ENCODE measurements at places on chromosomes 4 and X.

DNA sequence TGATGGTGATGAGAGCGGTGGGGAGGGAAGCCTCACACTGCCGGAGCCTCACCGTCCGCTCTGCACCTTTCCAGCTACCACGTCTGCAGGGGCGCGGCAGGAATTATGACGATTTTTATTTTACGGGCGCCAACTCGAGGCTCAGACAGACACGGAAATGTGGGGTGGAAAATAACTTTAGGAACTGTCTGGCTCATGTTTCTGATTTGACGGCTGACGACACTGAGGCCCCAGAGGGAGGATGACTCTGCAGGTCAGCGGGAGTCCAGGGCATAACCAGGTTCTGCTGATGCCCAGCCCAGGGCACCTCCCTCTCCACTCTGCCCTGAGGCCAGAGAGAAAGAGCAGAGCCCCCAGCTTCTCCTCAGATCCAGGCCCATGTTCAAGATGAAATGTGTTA lies 43.9 kb downstream of the C4orf50 start:
- DNase-seq = no peak

GRCh38 chrX:45208121-45208856 lies 7.6 kb upstream of the DIPK2B start:
- no peak for DNase-seq

GRCh38 chr4:112674376-112674775 lies 37.4 kb downstream of the LARP7 start:
- DNase-seq = no peak

DNA sequence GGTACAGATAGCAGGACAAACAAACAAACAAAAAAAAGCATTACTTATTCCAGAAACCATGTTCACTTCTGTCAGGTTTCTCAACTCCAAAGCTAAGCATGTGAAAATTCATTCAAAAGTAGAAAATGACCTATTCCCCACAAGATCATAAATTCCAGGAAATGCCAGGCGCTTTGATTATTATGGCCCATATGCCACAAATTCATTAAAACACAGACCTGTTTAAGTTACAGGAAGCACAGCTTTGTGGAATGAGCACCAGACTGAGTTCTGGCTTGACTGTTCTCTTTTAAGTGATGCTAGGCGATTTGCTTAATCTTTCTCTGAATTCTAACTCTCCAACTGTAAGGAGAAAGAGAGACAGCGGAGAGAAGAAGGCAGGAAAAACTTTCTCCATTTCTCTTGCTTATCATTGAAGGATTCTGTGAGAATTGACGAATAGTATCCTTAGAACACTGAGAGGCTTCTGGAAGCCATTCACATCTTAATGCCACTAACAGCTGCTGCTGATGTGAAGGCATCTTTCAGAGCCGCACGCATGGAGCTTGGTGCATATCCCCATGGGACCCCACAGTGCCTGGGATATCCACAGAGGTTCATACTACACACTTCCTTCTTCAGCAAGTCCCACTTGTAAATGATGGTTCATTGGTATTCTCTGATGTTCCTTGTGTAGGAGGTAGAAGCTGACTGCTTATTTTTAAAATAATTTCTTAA lies 138.0 kb downstream of the ZNF674 start:
- DNase-seq = no peak

GRCh38 chr4:86848136-86848535 lies 1.0 kb downstream of the SLC10A6 start:
- DNase-seq = no peak

DNA sequence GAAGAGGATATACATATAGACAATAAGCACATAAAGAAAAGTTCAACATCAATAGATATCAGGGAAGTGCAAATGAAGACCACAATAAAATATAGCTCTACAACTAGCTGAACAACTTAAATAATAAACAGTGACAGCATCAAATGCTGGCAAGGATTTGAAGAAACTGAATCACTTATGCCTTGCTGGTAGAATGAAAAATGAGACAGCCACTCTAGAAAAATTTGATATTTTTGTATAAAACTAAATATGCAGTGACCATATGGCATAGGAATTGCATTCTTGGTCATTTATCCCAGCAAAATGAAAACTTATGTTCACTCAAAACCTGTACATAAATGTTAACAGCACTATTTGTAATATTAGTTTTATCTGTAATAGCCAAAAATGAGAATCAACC lies 1102.0 kb downstream of the C4orf33 start:
- DNase-seq = no peak

DNA sequence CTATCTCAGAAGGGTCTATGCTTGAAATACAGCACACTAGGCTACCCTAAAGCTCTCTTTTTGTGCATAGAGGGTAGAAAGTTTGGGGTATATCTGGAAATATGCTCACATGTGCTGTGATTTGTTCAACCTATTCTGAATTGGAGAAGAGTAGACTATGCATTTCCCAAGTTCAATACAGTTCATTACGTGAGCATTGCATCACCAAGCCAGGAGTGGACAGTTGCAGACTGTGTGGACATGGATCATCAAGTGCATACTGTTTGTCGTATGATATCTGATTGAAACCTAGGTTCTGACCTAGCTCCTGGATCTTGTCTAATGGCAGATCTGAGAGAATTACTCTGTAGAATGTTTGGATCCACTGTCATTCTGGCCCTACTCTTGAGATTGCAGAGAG lies 161.1 kb downstream of the FRAS1 start:
- DNase-seq = no peak

DNA sequence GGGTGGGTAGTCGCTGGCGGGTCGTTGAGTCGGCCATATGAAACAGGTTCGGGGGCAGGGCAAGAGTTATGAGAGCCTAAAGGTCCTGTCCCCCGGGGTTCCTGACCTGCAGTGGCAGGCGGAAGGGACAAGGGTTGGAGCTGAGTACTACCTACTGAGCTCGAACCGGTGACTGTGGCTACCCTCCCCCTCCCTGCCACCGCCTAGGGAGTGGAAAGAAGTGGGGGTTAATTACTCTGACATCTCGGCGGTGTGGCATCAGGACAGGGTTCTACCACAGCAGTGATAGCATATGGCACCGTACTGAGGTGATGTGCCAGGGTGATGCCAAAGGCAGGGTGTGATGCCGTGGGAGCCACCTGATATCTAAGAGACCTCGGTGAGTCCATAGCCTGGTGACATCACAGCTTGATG lies 307 bp downstream of the ATG4A start:
- no peak for DNase-seq

- no peak for DNase-seq
These were observed 27.0 kb downstream of the MAGEE1 start for GRCh38 chrX:76454456-76454927.

- DNase-seq = no peak
These were observed 68.6 kb downstream of the BMP15 start for GRCh38 chrX:50978920-50979682.

DNA sequence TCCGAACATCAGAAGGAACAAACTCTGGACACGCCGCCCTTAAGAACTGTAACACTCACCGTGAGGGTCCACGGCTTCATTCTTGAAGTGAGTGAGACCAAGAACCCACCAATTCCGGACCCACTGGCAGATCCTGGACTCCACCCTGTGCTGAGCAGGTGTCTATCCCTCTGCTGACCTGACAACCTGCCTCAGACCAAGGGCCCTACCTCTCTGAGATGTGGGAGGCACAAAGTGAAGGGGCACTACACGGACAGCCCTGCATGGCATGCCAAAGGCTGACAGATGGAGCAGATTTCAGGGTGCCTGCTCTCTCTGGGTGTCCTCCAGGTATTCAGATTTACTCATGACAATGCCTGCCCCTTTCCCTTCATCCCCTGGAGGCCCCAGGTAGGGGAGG lies 14.0 kb upstream of the HSFX1 start:
- no peak for DNase-seq

DNA sequence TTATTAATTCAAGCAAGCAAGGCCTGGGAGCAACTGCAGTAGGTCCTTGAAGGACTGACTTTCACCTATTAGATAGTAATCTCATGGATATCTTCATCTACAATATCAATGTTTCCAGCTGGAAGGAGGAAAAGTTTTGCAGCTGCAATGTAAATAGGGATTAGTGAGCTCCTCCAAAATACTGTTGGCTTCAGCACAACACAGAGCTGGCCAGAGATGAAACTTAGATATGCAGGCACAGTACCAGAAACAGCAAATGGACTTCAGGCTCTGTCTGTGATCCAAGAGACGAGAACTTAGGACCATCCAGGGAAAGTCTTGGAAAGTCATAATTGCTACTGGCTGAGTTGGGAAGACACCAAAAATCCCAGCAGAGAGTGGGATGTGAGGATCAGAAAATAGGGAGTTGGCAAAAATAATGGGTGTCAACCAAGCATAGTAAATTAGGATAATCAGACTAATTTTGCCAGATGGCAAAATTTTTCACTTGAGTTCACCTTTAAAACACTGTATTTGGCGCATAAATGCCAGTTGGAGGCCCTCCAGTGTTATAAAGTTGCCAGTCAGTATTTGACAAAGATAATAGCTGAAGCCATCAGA lies 57.5 kb downstream of the PARM1 start:
- no peak for DNase-seq

GRCh38 chr4:117577686-117578311 lies 456.5 kb upstream of the NDST3 start:
- no peak for DNase-seq

DNA sequence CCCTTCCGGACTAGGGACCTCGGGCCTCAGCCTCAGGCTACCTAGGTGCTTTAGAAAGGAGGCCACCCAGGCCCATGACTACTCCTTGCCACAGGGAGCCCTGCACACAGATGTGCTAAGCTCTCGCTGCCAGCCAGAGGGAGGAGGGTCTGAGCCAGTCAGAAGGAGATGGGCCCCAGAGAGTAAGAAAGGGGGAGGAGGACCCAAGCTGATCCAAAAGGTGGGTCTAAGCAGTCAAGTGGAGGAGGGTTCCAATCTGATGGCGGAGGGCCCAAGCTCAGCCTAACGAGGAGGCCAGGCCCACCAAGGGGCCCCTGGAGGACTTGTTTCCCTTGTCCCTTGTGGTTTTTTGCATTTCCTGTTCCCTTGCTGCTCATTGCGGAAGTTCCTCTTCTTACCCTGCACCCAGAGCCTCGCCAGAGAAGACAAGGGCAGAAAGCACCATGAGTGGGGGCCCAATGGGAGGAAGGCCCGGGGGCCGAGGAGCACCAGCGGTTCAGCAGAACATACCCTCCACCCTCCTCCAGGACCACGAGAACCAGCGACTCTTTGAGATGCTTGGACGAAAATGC lies at the start of gene WAS:
Gene WAS (plus strand): TSS at position 389 of the 572 bp plus-strand sequence. CDS start 55 bp downstream, at position 444.
- DNase-seq = no peak

- DNase-seq = no peak
These were observed 60.4 kb downstream of the PPEF2 start for GRCh38 chr4:75841641-75842520.

- DNase-seq = no peak
These were observed 32.4 kb downstream of the PPARGC1A start for GRCh38 chr4:23857367-23857959.

DNA sequence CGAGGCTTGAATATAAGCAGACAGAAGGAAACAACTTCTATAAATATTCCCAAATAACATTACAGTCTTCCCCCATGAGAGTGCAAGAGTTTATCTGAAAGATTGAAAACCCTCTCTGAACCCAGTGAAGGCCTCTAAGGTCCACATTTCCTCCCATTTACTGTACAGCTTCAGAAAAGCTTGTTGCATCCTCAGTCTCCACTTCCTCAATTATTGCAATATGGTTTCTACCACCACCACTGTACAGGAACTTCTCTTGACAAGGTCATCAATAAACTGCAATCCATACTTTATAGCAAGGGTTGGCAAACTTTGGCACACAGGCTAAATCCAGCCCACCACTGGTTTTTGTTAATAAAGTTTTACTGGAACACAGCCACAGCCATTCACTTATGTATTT lies 239.0 kb downstream of the THOC2 start:
- DNase-seq = no peak

- DNase-seq = no peak
These were observed 109.2 kb upstream of the HS3ST1 start for GRCh38 chr4:11537846-11538245.

DNA sequence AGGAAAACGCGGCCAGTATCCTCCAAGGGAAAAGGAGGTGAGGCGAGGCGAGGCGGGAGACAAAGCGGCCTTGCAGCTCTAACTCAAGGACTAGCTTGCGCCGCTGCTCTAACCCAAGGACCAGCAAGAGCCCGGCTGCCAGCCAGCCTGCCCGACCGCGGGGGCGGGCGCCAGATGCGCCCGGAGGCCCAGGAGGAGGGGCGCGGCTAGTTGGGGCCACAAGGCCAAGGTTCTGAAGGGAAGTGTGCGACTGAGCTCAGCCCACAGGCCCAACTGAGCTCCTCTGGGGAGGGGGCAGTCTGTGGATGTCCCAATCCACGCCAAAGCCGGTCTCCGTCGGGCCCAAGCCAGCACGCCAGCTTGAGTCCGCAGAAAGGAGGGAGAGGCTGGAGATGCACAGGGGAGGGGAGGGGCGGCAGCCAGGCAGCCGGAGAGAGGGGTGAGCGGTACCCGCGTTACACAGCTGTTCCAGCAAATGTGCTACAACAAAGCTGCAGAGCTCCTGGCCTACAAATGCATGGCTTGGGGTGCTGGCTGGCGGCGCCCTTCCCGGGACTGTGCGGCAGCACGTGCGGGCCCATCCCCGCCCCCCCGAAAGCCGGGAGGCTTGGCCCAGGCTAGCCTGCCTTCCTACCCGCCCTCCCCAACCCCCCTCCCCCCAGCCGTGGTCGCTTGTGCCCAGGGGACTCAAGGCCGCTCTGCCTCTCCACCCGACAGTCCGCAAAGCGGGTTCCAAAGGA lies 637 bp downstream of the AMER1 start:
- DNase-seq = no peak

GRCh38 chr4:125432078-125432477 lies 117.3 kb downstream of the FAT4 start:
- no peak for DNase-seq

DNA sequence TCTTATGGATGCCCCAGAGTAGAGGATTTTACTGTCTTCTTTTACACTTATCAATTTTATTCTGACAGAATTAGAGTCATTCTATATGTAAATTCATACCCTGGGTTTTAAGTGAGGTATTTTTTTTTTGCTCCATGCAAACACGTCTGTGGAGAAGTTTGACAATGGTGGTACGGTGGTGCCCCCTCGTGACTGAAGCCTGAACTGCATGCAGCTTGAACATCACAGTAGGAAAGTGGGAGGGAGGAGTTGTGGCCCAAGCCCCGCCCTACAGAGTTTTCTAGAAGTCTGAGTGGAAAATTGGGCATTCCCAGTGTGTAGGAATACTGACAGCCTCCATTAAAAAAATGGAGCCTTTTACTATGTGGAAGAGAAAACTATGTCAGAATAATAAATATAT lies 73.3 kb upstream of the RAB40AL start:
- DNase-seq = peak; percentile 65

- no peak for DNase-seq
These were observed 4.4 kb downstream of the MXD4 start for GRCh38 chr4:2257361-2258081.
